GM23248 (cell line): ENCODE measurements at places on chromosomes 12 and 14.
A peak's percentile ranks its signal among the peaks of the same experiment; 100 is the strongest.

DNA sequence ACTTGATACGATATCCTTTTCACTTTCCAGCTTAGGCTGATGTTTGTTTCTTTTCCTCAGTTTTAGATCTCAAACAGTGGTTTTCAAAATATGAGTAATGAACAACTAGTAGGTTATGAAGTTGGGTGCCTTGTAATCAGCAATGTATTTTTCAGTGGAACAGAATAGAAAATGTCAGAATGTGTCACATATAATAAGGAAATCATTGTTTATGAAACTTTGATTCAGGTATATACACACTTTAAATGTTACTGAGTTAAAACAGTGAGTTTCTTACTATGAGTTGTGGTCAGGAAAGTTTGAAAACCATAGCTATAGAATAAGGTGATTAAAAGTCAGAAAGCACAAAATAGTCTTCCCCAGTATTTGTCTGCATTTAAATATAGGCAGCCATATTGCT, 39.8 kb downstream of the TBK1 start:
- no peak for DNase-seq

DNA sequence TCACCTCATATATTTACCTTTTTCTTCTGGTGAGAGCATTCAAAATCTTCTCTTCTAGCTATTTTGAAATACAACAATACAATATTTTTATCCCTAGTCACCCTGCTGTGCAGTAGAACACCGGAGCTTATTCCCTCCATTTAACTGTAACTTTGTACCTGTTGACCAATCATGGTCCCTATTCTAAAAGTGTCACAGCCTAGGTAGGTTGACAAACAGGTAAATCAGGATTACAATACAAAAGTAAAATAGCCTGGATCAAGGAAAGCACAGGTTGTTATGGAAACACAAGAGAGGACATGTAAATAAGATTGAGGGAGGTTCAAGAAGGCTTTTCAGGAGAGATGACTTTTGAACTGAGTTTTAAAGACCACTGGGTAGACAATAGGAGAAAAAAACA, 670.9 kb downstream of the DIO2 start:
- no peak for DNase-seq

DNA sequence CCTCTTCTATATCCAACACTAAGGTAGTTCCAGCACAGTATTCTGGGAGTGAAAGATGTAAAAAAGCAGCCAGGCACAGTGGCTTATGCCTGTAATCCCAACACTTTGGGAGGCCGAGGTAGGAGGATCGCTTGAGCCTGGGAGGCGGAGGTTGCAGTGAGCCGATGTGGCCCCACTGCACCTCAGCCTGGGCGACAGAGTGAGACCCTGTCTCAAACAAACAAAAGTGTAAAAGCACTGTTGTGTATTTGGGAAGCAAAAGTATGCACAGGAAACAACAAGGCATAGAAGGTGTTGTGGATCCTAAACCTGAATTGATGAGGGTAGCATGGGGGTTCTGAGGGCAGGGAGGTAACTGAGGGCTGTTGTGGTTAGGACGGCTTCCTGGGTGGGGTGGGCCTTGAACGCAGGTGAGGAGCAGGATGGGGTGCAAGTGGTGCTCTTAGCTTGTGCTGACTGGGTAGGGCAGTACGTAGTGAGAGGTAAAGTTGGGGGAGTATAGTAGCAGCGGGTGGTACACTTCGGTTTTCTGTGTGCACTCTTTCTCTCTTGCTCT, 64.2 kb downstream of the RASSF3 start:
- DNase-seq, result no peak

DNA sequence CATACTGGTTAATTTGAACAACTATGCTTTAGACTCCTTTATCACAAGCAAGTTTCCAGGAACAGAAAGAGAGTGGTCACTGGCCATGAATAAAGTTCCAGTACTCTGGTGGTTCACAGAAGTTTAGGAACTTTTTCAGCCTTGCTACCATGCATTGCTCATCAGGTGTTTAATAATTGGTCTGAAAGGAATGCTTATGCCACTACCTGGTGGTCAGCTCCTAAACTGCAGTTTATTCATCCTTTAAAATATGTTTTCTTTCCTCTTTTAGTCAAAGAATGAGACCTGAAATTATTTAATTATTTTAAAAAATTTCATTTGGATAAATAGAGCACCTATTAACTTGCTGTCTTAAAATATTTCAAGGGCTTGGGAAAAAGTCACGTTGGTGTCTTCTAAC, 260.1 kb upstream of the OR4E1 start:
- no peak for DNase-seq

- DNase-seq, result peak; percentile 48
Measured at GRCh38 chr14:72679141-72679535, 214.8 kb downstream of the DPF3 start.

DNA sequence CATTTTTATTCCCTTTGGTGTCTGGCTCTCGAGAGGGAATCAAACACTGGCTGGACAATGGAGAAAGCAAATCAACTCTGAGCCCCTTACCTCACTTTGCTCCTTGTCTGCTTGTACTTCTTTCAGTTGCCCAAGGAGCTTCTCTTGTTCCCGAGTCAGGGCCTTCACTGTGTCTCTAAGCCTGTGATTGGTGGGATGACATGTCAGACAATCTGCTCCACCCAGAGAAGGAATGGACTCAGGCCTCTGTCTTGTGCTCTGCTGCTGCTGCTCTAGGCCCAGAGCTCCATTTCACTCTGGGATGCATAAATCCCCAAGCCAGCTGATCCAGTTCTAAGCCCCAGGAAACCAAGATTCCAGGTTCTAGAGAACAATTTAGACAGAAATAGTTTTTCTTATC, 7.6 kb downstream of the CALCOCO1 start:
- DNase-seq, result no peak

DNA sequence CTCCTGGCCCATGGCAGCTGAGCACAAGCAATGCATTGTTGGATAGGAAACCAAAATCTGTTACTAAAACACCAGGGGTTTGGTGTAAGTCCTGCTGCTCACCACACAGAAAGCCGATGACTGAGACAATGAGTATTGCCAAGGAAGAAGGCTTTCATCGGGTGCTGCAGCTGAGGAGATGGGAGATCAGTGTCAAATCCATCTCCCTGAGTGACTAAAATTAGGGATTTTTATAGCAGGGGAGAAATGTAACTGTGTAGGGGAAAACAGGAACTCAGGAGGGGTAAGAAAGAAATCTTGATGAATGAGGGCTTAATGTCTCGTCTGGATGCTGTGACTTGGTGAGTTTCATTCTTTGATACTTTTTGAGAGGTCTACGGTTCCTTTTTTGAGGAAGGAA, 97.9 kb downstream of the KCNMB4 start:
- DNase-seq, result no peak

DNA sequence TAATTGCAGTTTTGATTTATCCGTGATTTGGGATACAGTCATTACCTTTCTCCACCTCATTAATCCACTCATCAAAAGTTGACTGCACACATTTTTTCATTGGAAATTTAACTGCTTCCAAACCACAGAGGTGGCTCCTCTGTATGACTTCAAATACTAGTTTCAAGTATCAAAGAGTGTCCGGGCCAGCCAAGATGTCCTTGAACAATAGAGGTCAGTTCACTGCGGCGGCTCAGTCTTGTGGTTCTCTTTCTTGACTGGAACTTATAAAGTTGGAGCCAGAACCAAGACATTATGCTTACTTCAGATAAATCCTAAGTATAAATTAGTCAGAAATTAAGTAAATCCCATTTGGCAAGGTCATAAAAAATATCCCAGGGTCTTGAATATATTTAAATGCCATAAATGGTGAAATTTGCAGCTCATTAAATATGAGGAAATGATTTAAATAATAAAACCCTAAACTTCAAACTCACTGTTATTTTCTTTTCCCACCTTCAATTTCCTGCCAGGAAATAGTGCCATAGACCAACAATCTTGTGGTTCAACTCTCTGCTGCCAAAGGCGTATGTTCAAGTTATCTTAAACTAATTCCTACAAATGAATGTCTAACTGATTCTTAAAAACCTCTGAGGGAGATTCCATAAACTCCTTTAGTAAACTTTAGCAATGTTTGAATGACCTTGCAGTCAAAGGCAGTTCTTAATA, 360.8 kb downstream of the AEBP2 start:
- DNase-seq, result no peak

GRCh38 chr12:120167529-120168095, 26.9 kb downstream of the GCN1 start:
- DNase-seq, result peak; percentile 39

DNA sequence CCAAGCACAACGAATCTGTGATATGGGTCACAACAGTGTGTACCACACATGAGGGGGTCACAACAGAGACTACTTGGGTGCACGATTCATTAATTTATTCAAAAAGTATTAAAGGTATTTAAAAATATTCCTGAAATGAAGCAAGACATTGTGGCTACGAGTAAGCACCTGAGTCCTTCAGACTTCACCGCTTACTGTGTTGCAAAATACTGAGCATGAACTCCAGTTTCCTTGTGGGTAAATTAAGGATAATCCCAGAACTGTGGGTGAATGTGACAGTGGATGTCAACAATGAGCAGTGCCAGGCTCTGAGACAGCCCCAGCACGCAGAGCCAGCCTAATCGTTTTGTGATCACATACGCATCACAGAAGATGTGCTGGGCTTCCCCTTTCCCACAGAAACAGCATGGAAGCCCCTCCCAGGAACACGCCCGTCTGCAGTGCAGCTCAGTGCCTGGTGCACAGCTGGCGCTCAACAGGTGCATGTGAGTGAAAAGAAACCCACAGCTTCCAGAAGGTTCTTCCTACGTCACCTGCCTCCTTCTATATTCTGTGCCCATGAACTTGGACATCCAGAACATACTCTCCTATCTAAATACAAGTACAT, 29.1 kb downstream of the CDC42BPB start:
- no peak for DNase-seq

DNA sequence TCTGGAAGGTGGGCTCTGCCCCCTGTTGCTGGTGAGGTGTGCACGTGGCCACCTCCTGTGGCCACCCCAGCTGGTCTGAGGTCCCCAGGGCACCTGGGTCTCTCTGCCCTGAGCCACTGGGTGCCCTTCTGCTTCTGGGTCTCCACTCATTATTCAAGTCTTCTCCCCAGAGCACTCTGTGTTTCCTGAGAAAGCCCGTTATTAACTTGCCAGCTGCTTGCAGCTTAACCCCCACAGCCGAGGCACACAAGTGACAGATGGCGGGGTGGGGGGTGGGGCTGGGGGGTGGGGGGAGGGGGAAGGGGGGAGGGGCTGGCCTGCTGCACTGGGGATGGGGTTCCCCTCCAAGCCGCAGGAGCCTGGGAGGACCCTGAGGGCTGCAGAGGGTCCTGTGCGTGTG, 40.5 kb downstream of the FBRSL1 start:
- DNase-seq, result no peak

DNA sequence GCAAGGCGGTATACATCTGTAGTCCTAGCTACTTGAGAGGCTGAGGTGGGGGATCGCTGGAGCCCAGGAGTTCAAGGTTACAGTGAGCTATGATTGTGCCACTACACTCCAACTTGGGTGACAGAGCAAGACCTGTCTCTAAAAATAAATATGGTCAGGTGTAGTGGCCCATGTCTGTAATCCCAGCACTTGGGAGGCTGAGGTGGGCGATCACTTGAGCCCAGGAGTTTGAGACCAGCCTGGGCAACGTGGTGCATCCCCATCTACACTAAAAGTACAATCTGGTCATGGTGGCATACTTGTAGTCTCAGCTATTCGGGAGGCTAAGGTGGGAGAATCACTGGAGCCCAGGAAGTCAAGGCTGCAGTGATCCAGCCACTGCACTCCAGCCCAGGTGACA, 40.6 kb downstream of the HECTD1 start:
- no peak for DNase-seq

GRCh38 chr14:96103560-96104460, 64.6 kb downstream of the C14orf132 start:
- DNase-seq, result no peak

DNA sequence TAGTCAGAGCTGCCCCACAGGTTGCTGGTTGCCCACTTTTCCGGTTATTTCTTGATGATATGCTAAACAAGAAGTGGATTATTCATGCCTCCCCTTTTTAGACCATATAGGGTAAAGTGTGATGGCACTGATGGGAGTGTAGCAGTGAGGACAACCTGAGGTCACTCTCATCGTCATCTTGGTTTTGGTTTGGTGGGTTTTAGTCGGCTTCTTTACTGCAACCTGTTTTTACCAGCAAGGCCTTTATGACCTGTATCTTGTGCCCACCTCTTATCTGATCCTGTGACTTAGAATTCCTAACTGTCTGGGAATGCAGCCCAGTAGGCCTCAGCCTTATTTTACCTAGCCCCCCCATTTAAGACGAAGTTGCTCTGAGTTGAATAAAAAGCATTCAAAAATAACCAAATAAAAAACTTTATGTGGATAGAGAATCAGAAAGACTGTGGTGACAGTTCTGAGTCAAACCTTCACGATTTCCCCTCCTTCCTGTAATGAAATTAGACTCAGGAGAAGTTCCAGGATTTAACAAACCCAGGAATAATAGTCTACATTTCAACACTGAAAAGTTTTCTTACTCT, 144.2 kb downstream of the PAWR start:
- DNase-seq, result peak; percentile 25

GRCh38 chr12:14774906-14775635, 28.2 kb downstream of the WBP11 start:
- DNase-seq, result peak; percentile 82

DNA sequence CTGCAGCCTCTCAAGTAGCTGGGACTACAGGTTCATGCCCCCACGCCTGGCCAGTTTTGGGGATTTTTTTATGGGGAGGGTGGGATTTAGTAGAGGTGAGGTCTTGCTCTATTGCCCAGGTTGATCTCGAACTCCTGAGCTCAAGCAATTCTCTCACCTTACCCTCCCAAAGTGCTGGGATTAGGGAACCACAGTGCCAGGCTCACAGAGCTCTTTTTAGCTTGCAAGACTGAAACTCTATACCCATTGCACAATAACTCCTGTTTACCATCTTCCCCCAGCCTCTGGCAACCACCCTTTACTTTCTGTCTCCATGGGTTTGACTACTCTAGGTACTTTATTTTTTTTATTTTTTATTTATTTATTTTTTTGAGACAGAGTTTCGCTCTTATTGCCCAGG, 25.7 kb upstream of the CDK17 start:
- peak; percentile 61 for DNase-seq

DNA sequence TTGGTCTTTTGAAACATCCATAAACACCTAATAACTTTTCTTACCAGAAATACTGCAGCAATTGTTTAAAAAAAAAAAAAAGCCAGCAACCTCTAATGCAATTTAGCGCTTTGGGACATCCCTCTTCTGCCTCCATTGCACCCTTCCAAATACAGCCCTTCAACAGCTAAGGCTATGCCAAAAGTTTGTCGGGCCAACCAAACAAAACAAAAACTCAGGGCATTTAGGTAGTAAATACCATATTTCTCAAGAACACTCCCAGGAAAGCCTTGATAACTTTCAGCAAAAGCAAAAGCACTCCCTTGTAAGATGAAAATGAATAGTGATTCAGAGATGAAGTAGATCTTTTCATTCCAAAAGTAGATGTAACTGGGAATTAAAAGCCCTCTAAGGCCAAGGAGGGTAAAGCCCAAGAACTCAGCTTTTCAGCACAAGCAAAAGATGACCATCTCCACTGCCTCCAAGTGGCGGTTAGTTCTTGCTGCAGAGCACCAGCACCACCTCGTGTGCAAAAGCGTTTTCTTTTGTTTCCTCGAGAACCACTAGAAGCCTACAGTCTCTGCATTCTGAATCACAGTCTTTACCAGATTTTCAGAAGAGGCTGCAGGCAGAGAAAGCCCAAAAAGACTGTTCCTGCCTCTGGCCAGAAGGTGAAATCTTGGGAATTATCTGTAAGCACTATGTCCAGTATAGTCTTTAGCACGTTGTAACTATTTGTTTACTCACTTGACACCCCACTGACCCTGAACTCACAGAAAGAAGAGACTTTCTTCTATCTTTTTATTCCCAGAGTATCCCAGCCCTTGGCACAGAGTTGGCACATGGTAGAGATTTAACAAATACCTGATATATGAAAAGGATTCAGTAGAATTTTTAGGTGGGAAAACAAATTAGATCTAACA, 53.1 kb downstream of the SIX6 start:
- DNase-seq, result peak; percentile 93
